ENCODE measurements at places on chromosomes 3 and 15. TPM values are rescaled to one million over a fixed set of nuclear protein-coding genes. Genes with fewer than 3 reads are reported as not detected.

GRCh38 chr3:46482632-46483350 lies 15.0 kb upstream of the RTP3 start:
- no peak for DNase-seq

- no peak for DNase-seq
Measured at GRCh38 chr3:123122057-123122456, 55.2 kb downstream of the PDIA5 start.

ITIH4 gene
- polyA plus RNA-seq, result 7.7 TPM

STIMATE gene
- 13.9 TPM for polyA plus RNA-seq

GNAT1 gene
- polyA plus RNA-seq, result not detected

MYZAP gene
- polyA plus RNA-seq, result 66.1 TPM

COLQ gene
- 10.7 TPM for polyA plus RNA-seq
